Panc1 (cell line): ENCODE measurements at places on chromosomes 3 and 15.

DNA sequence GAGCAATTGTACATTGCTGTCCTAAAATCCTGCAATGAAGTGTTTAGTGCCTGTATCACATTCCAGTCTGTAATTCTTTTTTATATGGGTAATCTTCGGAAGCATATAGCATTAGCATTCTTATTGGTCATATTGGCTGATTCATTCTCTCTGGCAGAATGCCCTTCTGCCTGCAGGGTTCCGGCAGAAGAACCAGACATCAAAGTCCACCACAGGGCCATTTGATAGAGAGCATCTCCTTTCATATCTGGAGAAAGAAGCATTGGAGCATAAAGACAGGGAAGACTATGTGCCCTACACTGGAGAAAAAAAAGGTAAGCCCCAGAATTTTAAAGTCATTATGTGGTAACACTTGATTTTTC lies 39.6 kb downstream of the TMOD3 start:
- no peak for DNase-seq

DNA sequence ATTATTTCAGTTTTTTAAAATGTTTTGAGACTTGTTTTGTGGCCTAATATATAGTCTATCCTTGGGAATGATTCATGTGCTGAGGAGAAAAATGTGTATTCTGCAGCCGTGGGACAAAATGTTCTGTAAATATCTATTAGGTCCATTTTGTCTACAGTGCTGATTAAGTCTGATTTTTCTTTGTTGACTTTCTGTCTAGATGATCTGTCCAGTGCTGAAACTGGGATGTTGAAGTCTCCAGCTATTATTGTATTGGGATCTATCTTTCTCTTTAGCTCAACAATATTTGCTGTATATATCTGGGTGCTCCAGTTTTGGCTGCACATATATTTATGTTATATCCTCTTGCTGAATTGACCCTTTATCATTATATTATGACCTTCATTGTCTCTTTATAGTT lies 85.2 kb downstream of the UBE2E2 start:
- DNase-seq = no peak

- DNase-seq = no peak
Measured at GRCh38 chr3:152828075-152828840, 6.7 kb upstream of the P2RY1 start.

DNA sequence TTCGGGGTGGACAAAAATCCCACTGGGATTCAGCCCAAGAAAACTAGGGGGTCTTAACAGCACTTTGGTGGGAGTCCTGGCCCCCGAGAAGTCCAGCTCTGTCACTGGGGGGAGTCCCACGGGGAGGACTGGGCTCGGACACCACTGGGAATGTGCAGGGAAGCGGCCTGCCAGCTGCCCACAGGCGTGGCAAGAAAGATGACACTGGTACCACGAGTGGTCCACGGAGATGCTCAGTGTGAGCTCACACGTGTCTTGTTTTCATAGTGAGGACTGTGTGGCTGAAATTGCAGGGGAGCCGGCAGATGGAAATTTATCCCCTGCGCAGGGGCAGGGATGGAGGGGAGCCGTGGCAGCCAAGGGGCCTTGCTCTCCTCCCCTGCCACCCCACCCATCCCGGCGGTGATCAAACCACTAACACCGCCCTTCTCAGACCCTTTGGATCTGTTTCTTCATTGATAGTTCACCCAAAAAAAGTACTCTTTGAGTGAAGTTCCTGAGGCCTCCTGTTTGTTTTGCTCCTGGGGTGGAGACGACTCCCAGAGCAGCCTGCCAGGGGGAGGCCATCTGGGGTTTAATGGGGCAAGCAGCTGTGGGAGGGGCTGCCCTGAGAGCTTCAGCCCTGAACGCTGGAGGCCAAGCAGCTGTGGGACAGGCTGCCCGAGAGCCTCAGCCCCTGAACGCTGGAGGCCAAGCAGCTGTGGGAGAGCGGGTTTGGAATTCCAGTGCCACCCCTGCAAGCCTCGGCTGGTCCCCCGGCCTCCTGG lies 130.9 kb downstream of the LRRK1 start:
- no peak for DNase-seq
